K562 (cell line): ENCODE measurements at places on chromosomes 3 and 15. TPM values are rescaled to one million over a fixed set of nuclear protein-coding genes. Genes with fewer than 3 reads are reported as not detected.

DNA sequence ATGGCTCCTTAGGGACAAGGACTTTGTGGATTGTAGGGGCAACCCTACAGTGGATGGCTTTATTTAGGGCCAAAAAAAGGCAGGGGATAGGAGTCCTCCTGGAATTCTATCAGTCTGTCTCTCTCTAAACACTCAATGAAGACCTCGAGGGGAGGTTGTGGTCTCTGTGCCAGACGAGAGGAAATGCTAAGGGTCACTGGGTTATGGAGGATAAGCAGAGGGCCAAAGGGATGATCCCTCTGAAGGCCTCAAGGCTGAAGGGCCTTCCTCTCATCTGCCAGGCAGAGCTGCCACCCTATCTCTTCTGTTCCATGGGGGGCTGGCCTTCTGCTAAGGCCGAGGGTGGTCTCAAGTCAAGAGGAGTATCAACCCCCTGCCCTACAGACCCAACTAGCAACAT lies 27.0 kb downstream of the PLXNB1 start:
- no peak for DNase-seq

The CHRM5 gene
- polyA plus RNA-seq = not detected in 2 replicates

The ZNF774 gene
- 1.7 and 2.0 TPM in 2 replicates for polyA plus RNA-seq

The FOXB1 gene
- polyA plus RNA-seq = not detected in 2 replicates

The SLC30A4 gene
- polyA plus RNA-seq = 0.25 and 0.42 TPM in 2 replicates

DNA sequence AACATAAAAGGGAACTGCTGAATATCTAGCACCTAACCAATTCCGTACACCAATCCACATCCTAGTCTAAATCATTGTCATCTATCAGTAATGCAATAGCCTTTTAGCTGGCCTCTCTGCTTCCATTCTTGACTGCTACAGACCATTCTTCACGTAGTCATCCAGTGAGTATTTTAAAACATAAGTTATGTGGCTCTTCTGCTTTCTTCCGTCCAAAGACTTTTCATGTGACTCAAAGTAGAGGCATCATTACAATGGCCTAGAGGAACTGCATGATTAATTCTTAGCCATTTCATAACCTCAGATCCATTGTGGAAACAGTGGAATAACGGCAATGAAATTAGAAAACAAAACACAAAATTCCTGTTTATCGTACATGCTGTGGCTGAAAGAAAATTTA lies 88.9 kb upstream of the CBLB start:
- no peak for DNase-seq

DNA sequence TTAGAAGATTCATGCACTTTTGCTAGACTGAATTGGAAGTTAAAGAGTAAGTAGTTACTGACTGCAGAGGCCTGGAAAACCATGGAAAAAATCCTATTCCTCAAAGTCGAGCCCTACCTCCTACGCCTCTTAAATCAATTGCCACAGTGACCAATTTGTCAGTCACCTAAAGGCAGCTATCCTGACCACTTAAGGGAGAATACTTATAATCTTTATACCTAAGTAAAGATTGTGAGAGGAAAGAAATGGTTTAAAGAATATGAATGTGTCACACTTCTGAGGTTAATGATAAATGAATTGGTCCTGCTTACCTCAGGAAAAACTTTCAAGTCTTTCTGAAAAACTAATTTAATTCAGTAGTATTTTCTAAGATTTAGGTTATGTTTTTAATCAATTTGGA lies 42.6 kb downstream of the AGTR1 start:
- DNase-seq = no peak

The UBE2Q2 gene
- 13.0 and 13.5 TPM in 2 replicates for polyA plus RNA-seq

GRCh38 chr15:81183439-81183775 lies 13.3 kb upstream of the IL16 start:
- no peak for DNase-seq

DNA sequence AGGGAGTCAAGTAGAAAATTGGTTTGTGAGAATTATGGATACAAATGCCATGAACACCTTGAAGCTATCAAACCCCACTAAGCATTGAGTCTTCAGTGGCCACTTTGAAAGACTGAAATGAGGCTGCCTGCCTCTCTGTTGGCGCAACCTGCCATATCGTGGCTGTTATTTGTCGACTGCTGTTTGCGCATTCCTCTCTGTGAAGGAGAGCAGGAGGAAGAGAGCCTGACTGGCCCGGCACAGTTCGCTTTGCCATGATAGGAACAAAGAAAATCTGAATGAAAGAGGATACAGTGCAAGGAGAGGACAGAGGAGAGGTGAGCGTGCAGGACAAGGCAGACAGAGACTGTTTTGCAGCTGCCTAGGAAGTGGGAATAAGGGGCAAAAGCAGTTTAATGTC lies 289.4 kb downstream of the RYR3 start:
- no peak for DNase-seq

GRCh38 chr15:95405447-95405846 lies 925.1 kb upstream of the NR2F2 start:
- no peak for DNase-seq

DNA sequence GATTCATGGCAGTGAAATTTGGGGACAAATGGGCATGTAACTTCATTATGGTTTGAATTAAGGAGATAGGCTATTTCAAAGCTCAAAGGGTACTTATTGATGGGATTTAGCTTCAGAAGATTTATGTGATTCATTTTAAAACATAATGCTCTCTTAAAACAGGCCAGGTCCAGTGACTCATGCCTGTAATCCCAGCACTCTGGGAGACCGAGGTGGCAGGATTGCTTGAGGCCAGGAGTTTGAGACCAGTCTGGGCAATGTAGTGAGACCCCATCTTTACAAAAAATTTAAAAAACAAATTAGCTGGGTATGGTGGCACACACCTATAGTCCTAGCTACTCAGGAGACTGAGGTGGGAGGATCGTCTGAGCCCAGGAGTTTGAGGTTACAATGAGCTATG lies 11.5 kb downstream of the THAP10 start:
- no peak for DNase-seq

The TM4SF4 gene
- not detected in 2 replicates for polyA plus RNA-seq

DNA sequence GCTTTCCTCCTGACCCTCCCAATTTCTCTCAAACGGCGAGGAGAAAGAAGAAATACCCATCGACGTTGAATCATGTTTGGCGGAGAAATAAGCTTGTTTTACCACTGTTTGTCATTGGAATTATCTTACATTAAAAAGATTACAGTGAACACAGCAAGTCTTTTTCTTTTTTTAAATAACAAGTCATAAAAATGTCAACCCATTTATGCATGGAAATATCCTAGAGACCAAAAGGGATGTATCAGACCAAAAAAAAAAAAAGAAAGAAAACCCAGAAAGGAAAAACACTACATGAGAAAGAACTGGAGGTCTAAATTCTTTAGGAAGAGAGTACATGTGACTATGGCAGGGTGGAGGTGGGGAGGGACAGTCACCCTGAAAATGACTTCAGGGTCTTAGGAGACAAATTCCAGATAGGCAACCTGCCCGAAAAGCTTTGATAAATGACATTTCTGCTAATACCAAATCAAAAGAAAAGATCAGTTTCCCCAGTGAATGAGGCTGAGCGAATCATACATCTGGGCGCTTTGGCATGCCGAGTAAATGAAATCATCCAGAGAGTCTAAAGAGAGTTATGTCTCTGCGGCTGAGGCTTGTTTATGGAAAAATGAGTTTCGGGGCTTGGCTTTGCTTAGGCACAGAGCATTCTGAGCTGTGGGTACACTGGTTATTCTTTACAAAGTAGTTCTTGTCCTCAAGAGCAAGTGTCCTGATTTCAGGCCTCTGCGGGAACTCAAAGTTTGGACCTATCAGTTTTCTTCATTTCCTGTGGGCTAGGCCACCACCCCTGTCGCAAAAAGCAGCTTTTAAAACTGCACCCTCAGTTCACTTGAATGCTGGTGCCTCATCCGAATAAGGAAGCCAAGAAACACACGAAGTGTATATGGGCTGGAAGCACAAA lies 110.1 kb upstream of the TGFBR2 start:
- DNase-seq = no peak

DNA sequence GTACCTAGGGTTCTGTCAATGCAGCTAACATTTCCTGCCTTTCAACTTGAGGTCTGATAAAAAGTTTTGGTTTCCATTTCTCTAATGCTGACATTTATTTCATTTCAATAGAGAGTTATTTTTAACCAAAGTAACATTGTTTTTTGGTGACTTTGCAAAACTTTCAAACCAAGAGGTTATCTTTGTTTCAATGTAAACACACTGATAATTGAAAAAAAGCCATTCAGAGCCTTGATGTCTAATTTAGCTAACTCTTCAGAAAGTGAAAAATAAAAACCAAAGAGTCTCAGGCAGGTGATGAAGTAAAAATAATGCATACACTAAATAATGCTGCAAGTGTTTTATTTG lies 9.6 kb upstream of the TIPARP start:
- no peak for DNase-seq

GRCh38 chr3:42177068-42177800 lies 86.1 kb downstream of the TRAK1 start:
- no peak for DNase-seq

The GUCA1C gene
- not detected in 2 replicates for polyA plus RNA-seq

DNA sequence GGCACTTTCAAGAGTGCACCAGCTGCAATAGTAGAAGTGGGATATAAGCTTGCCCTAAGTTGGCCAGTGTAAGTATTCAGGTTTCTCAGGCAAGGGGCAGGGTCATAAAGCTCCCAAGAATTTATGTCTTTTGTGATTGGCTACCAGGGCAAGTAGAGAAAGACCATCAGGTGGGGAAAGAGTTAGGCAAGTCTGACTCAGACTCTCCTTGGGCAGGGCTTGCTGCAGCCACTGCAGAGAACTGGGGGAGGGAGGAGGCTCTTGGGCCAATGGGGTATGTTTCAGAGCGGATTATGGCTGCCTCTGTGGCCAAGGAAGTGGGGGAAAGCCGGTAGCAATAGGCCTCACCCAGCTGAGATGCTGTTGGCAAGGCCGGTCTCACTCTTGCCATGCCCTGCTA lies 44.6 kb upstream of the SLC25A36 start:
- DNase-seq = no peak

DNA sequence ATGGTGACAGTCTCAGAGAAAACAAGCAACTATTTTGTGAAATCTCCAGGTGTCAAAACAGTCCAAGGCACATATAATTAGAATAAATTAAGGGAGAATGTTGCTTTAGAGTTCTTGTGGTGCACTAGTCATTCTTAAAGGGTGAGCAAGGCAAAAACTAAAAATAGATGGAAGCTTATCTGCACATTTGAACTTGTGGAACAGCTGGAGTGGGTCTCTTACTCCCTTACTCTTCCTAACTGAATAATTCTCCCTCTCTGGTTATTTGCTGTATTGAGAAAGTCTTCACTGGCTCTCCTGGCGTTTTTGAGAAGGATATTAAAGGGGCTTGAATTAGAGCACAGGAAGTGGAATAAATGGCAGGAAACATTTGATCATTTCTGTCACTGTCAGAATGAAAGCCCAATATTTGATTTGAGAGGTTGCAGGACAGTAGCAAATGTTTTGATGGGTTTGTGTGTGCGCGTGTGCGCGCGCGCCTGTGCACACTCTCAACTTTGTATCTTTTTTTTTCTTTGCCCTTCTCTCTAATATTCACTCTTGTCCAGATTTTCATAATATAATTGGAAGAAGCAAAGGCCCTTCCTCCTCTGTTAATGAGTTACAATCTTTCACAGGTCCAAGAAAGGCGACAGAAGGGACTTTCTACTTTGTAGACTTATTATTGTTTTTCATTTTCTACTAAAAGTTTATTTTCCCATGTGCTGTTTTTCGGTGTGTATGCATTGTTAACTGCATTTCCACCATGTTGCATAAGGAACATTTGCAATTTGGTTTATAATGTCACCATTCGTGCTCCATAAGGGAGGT lies 40.9 kb downstream of the AKAP13 start:
- DNase-seq = no peak
